Neural crest cell (in vitro differentiated cells): ENCODE measurements at places on chromosomes 7 and 10. TPM values are rescaled to one million over a fixed set of nuclear protein-coding genes. Genes with fewer than 3 reads are reported as not detected.

The IGF2BP3 gene
- 117 and 118 TPM in 2 replicates for total RNA-seq

The SFTPA1 gene
- not detected in 2 replicates for total RNA-seq

The CCDC3 gene
- total RNA-seq = 6.1 and 6.4 TPM in 2 replicates

The ADAM22 gene
- total RNA-seq = 12.1 and 13.4 TPM in 2 replicates

The MYH16 gene
- total RNA-seq = not detected in 2 replicates

The LRRD1 gene
- total RNA-seq = 0.57 and 0.58 TPM in 2 replicates

The SGMS1 gene
- total RNA-seq = 14.2 and 14.4 TPM in 2 replicates

The ST8SIA6 gene
- not detected in 2 replicates for total RNA-seq

The OR9A2 gene
- not detected in 2 replicates for total RNA-seq

The SRGN gene
- total RNA-seq = not detected in 2 replicates

The TMEM139 gene
- 0.61 and 0.91 TPM in 2 replicates for total RNA-seq

The GHRHR gene
- 0.84 TPM in 1 of 2 replicates, not detected in the other for total RNA-seq

The GPR141 gene
- total RNA-seq = 0.26 TPM in 1 of 2 replicates, not detected in the other

The SEMA3A gene
- 21.7 and 24.7 TPM in 2 replicates for total RNA-seq

The FKBP6 gene
- total RNA-seq = not detected in 2 replicates

The TRPV6 gene
- total RNA-seq = 0.07 and 0.16 TPM in 2 replicates

The MUC12 gene
- total RNA-seq = 4.9 and 7.8 TPM in 2 replicates

The SIRT1 gene
- 30.9 and 33.0 TPM in 2 replicates for total RNA-seq

The GATA3 gene
- total RNA-seq = 0.35 and 0.39 TPM in 2 replicates

The OR13A1 gene
- total RNA-seq = 0.09 TPM in 1 of 2 replicates, not detected in the other

The PTCD1 gene
- 9.7 and 11.1 TPM in 2 replicates for total RNA-seq

The FAM13C gene
- total RNA-seq = 2.9 and 3.1 TPM in 2 replicates

The ARHGAP22 gene
- 5.2 and 7.5 TPM in 2 replicates for total RNA-seq

The GNAT3 gene
- not detected in 2 replicates for total RNA-seq

The CRTAC1 gene
- total RNA-seq = 0.82 and 1.1 TPM in 2 replicates

The FGF8 gene
- total RNA-seq = 0.82 and 0.86 TPM in 2 replicates

The FAM20C gene
- 21.9 and 22.7 TPM in 2 replicates for total RNA-seq

The TAS2R3 gene
- 1.8 and 2.2 TPM in 2 replicates for total RNA-seq

The COBL gene
- 0.05 and 0.41 TPM in 2 replicates for total RNA-seq

The GBX1 gene
- total RNA-seq = 2.0 and 2.4 TPM in 2 replicates

The DIP2C gene
- 21.7 and 22.7 TPM in 2 replicates for total RNA-seq

The NEUROG3 gene
- total RNA-seq = 0.43 and 0.91 TPM in 2 replicates

The SPDYE16 gene
- 0.35 TPM in 1 of 2 replicates, not detected in the other for total RNA-seq

The RAMP3 gene
- total RNA-seq = not detected in 2 replicates

The C10orf90 gene
- 0.25 and 0.89 TPM in 2 replicates for total RNA-seq

The LRRC18 gene
- not detected in 2 replicates for total RNA-seq

The TECTB gene
- not detected in 2 replicates for total RNA-seq

The GFRA1 gene
- 72.4 and 72.8 TPM in 2 replicates for total RNA-seq

The TRIL gene
- total RNA-seq = 60.7 and 61.5 TPM in 2 replicates

The TCAF2 gene
- 0.09 and 0.11 TPM in 2 replicates for total RNA-seq

The ZNF716 gene
- not detected in 2 replicates for total RNA-seq

The INMT gene
- total RNA-seq = 0.34 and 0.77 TPM in 2 replicates
